ENCODE measurements at places on chromosomes 4 and X.

GRCh38 chr4:19214591-19215186 is 1037.0 kb upstream of the SLIT2 start:
- DNase-seq = no peak

- DNase-seq = no peak
Observed at GRCh38 chr4:103915224-103915869, 195.6 kb upstream of the TACR3 start.

DNA sequence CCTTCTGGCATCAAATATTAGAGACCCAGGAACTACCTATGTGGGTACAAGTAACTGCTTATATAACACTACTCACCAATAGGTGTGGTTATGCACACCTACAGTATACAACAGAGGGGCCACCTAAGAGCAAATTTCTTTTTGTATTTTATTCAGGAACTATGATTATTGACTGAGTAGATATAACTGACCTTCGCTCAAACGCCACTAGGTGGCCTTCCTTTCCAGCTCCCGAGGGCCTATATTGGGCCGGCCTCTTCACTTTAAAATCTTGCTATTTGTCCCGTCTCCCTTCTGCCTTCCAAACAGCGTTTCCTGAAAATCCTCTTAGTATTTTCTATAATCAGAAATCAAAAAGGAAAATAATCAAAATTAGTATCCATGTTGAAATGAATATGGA is 19.9 kb upstream of the PABPC5 start:
- DNase-seq = no peak

DNA sequence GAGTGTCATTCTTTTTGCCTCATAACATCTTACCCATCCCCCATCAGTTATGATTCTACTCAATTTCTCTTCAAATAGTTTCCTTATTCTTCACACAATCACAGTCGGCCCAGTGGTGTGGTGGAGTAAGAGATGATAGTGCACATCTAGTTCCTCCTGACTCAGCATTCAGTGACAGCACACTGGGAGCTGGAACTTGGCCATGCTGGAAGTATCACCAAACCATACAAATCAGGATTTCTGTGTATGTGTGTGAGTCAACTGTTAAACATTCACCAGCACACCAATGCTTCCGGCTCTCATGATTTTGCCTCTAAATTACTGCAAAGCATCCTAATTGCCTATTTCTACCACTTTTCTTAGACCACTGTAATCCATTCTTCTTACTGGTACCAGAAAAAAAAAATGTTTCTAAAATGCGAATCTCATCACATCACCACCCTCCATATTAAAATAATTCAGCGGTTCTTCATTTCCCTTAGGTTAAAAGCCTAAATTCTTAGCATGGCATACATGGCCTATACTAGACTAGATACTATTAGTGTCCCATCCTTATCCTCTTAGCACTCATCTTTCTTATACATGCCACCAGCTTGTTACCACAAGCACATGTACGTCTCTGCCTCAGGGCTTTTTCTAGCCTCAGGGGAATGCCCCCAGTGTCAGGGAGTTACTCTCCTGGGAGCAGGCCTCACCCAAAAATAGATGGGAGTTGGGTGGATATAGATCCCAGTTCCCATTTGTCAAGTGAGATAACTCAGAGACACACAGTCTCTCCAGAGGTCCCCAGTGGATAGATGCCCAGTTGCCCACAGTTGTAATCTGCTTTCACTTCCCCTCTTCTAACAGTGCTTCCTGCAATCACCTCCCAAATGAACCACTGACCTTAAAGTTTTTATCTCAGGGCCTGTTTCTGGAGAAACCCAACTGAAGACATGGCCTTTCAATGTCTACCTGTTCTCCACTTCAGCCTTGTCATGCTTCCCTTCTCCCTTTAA is 49.2 kb upstream of the DDX53 start:
- no peak for DNase-seq

DNA sequence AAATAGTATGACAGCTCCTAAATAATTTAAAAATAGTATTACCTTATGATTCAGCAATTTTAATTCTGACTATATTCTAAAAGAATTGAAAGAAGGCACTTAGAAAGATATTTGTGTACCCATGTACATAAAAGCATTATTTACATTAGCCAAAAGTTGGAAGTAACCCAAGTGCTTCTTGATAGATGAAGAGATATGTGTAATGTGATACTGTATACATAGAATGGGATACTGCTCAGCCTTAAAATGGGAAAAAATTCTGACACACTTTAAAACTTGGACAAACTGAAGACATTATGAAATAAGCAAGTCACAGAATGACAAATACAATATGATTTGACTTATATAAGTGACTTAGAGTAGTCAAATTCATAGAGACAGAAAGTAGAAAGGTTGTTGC is 112.2 kb downstream of the IDS start:
- no peak for DNase-seq

DNA sequence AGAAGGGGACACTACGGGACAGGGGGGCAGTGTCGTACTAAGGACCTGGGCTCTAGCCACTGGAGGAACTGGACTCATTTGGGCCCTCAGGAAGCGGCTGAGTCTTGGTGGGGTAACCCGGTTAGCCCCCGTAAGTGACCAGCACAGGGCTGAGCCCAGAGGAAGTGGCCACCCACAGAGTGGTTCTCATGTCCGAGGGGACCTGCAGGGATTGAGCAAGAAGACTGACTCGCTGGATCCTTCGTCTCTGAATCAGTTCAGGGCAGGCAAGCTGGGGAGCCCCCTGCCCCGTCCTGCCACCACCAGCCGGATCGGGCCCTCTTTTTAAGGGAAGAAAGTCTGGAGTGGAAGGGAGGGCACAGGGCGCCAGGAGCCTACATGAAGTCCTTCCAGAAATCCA is 719 bp upstream of the BGN start:
- DNase-seq = no peak

DNA sequence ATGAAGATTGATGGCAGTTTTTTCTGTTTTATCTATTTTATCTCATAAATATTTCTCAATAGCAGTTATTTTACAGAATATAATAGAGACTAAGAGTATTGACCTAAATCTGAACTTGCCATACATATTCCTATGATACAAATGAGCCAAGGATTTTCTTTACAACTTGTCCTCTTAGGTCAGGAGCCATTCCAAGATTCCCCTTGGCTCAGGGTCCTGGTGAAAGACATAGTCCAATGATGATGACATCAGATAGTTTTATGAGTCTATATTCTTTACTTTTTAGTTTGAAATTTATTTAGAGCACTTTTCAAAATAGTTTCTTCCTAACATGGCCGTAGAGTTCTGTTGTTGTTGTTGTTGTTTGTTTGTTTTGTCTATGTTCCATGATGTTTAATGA is 869.1 kb upstream of the GRID2 start:
- no peak for DNase-seq

DNA sequence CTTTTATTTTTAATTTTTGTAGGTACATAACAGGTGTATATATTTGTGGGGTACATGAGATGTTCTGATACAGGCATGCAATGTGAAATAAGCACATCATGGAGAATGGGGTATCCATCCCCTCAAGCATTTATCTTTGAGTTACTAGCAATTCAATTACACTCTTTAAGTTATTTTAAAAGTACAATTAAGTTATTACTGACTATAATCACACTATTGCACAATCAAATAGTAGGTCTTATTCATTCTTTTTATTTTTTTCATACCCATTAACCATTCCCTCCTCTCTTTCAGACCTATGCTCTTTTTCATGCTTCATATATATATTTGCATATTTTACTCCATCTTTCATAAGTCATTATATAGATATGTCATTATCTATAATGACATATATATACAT is 93.3 kb downstream of the MAGEB5 start:
- no peak for DNase-seq

DNA sequence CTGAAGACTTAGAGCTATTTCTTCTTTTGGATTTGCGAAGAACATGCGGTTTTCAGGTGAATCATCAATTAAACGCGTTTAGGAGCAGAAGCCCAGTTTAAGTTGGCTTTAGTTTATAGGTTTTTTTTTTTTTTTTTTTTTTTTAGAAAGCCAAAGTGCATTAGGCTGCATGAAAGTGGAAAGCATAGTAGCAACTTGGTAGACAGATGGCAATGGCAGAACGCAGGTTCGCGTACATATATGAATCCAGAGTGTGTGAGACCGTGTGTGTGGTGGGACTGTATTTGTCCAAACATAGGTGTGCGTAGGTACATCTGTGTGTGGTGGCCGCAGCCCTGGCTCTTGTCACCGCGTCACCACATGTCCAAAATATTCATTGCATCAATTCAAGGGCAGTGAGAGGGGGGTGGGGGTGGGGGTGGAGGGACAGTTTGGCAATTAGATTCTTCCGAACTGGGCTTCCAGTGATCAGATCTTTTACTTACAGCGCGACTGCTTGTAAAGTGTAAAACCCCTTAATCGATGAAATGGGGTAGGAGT is 901 bp downstream of the JADE1 start:
- DNase-seq = no peak

DNA sequence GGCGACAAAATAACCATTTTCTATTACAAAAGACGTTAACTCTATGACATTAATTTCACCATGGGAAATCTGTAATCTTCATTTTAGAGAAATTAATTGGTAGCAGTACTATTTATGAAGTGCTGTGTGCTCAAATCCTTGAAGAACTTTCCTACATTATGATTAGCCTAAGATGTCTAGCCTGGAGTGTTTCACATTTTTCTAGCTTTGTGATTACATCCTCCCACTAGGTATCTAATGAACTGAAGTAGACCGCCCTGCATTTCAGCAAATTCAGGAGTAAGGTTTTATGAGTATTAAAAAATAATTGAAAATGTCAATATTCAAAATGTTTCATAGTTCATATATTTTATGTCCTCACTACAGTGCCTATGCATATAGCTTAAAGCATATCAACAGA is 713.1 kb downstream of the CCSER1 start:
- DNase-seq = no peak

GRCh38 chr4:92522356-92522755 is 218.6 kb downstream of the GRID2 start:
- no peak for DNase-seq

- no peak for DNase-seq
Observed at GRCh38 chr4:155999725-156000124, 46.1 kb upstream of the CTSO start.

DNA sequence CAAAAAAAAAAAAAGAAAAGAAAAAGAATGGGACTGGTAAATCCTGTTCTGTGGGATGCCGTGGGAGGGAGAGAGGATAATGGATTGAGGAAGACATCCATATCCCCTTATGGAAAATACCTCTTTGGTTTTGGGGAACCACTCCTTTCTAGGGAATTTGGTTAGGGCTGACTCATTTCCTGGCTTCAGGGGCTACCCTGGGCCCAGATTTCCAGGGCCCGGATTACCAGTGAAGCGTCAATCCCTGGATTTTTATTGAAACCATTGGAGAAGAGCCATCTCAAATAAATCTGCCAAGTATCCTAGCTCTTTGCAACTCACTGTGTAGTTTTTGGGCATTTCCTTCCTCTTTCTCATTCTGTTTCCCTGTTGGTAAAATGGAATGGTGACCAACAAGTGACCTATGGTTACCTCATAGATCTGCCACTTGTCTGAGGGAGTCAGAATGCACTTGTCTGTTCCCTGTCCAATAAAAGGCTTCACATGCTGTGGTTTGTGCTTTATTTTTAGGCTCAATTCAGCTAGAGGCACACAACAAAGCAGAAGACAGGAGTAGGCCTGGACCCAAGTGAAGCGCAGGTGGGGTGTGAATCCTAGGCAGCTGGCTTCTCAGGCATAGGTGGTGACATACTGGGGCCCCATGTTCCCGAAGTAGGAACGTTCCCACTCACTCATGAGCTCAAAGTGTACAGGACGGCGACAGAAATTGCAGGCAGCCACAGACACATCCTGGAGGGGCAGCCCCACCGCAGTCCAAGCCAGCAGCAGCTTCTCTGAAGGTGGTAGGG is 8.6 kb downstream of the APEX2 start:
- no peak for DNase-seq

GRCh38 chr4:121684561-121684960 is 12.2 kb downstream of the ANXA5 start:
- no peak for DNase-seq

DNA sequence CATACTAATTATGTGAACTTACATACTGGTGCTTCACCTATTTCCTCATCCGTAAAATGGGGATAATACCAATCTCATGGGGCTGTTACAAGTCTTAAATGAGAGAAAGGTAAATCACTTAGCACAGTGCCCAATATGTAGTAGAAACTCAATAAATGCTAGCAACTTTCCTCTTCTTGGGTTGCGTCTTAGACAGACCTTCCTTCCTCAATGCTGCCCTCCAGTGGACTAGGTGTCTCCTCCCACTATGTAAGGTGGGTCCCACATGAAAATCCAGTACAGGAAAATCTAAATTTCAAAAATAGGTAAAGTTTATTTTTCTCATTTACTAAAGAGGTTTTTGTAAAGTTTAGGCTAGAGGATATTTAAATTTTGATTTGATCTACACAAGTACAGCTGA is 20.6 kb downstream of the ZDHHC9 start:
- peak; percentile 19 for DNase-seq

DNA sequence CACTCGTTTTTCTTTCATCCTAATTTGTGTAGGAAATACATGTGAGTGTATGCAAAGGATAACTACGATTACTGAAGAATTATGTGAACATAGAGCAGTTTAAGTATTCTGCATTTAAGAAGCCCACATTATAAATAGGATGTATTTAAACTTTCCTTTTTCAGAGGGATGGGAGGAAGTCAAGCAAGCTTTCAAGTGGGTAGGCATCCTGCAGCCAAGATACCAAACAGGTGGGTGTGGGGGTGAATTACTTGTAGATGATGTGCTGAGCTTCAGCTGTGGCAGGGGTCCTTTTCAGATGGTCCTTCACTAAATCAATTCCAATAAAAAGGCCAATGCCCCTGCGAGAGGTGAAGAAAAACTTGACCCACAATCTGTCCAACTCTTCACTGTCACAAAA is 16.3 kb downstream of the ETNPPL start:
- no peak for DNase-seq

GRCh38 chrX:2500803-2501558 is at the start of the genes DHRSX and ZBED1:
DHRSX (minus strand) TSS chrX:2500976; CDS start chrX:2500925, 51 bp downstream.
ZBED1 (minus strand) TSS chrX:2500976; CDS start chrX:2490719, 10,257 bp downstream.
- DNase-seq = no peak

GRCh38 chrX:9757366-9757765 is 8.3 kb downstream of the GPR143 start:
- DNase-seq = no peak

GRCh38 chrX:112753116-112753515 is 73.4 kb upstream of the LHFPL1 start:
- DNase-seq = no peak

- DNase-seq = no peak
Observed at GRCh38 chr4:132818091-132818490, 331.0 kb upstream of the PCDH10 start.

- DNase-seq = no peak
Observed at GRCh38 chr4:152613841-152614721, 65.7 kb downstream of the TMEM154 start.

DNA sequence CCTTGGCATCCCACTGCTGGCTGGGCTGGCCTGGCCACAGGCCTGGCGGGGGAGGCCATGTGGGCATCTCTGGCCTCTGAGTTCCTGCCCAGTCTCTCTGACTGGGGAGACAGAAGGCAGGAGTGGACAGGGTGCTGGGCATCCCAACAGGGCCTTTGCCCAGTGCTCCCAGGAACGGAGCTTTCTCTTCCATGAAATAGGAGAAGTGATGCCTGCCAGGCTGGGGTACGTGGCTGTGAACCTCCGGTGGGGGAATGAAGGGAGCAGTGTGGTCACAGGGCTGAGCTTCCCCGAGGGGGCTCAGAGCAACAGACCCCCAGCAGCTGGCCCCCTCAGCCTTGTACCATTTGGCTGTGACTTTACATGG is 40.4 kb upstream of the HMX1 start:
- DNase-seq = no peak

- no peak for DNase-seq
Observed at GRCh38 chr4:13112030-13112429, 372.1 kb downstream of the RAB28 start.

Data from effector CD8-positive, alpha-beta T cell (primary cell).